ENCODE measurements at places on chromosomes 16 and 17. TPM values are rescaled to one million over a fixed set of nuclear protein-coding genes. Genes with fewer than 3 reads are reported as not detected.

Gene WFIKKN1
- polyA plus RNA-seq: 0.30 TPM

Gene TPPP3
- polyA plus RNA-seq: 389 TPM

Gene GJD3
- not detected for polyA plus RNA-seq

Gene GABARAP
- 415 TPM for polyA plus RNA-seq

Gene CCL16
- 0.84 TPM for polyA plus RNA-seq

Gene CLEC10A
- polyA plus RNA-seq: 3.4 TPM

Gene RSPRY1
- polyA plus RNA-seq: 41.4 TPM
